ENCODE measurements at places on chromosomes 1 and 21.

GRCh38 chr1:111967067-111967690 is 22.3 kb downstream of the KCND3 start:
- no peak for DNase-seq

DNA sequence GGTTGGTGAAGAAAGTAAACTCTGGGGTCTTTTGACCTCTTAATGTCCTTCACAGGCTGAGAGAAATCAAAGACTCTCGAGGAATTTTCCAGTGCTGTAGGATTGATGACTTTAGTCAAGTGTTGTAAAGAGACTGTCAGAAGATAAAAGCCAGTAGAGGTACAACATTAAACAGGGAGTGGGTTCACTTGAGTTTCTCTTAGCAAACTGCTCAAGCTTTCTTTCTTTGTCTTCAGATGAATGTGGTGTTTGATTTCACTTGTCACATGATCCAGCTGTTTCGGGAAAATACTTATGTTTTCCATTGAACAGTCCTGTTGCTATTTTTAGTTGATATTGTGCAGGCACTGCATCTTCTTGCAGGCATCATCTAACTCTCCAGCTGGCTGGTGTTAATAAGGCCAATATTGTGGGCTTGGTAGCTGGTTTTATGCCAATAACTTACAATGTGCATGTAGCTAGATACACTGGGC is 45.6 kb downstream of the XCL2 start:
- DNase-seq = no peak

DNA sequence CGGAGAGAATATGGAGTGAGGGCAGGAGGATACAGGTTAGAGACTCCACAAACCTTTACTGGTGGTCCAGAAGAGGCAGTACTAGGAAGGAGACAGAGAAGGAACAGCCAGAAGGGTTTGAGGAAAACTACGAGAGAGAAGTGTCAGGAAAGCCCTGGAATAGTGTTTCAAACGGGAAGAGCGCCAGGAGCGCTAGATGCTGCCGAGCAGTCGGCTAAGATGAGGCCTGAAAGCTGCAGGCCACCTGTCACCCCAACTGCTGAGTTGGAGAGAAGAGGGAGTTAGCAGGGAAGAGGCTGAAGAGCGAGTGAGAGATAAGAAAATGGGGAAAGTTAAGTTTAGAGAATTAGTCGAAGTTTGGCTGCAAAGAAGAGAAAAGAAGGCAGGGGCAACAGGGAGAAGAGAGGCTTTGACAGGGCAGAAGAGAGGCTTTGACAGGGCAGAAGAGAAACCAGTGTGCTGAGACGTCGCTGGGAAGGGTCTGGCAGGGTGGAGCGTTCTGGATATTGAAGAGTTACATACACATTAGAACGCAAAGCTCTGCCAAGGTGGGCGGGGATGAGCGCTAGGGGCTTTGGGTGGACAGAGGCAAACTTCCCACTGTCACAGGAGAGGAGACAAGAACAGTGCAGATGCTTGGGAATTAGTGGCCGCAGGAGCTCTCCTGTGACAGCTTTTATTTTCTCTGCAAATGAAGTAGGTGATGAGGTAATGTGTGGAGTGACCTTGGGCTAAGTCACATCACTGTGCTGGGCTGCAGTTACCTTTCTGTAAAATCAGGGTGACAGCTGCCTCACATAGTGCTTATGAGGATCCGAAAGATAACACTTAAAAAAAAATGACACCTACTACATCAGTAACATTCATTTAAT is 31.2 kb downstream of the PCSK9 start:
- DNase-seq = no peak

DNA sequence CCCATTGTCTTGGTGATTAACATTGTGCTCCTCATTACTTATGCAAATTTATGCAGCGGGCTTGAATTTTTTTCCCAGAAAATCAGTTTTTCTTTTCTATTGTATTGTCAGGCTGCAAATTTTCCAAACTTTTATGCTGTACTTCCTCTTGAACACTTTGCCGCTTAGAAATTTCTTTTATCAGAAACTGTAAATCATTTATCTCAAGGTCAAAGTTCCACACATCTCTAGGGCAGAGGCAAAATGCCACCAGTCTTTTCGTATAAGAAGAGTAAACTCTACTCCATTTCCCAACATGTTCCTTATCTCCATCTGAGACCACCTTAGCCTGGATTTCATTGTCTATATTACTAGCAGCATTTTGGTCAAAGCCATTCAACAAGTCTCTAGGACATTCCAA is 113.9 kb upstream of the OLFM3 start:
- no peak for DNase-seq

- DNase-seq = no peak
Measured at GRCh38 chr1:236568285-236568894, 35.9 kb downstream of the HEATR1 start.

DNA sequence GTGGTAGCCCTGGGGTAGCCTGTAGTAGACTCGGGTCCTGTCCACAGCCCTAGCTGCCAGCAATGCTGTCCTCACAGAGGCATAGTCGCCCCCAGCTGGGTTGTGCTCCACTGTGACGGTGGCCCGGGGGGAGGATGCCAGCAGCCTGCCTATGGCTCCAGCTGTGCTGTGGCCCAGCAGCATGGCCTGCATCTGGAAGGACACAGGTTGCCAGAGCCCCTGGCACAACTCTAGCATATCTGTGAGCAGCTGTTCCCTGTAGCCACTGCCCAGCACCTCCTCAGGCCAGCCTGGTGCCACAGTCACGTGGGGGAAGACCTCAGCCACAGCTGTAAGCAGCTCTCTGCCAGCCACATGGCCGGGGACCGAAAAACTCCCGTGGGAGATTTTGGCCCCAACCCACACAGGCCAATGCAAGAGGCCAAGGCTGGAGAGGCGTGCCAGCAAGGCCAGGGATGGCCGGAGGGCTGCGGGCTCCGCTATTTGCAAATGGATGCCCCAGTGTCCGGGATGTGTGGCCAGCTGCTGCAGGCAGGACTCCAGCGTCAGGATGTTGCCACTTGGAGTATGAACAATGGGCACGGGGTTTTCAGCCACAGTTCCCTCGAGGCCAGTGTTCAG is 13.9 kb downstream of the FAM151A start:
- no peak for DNase-seq

DNA sequence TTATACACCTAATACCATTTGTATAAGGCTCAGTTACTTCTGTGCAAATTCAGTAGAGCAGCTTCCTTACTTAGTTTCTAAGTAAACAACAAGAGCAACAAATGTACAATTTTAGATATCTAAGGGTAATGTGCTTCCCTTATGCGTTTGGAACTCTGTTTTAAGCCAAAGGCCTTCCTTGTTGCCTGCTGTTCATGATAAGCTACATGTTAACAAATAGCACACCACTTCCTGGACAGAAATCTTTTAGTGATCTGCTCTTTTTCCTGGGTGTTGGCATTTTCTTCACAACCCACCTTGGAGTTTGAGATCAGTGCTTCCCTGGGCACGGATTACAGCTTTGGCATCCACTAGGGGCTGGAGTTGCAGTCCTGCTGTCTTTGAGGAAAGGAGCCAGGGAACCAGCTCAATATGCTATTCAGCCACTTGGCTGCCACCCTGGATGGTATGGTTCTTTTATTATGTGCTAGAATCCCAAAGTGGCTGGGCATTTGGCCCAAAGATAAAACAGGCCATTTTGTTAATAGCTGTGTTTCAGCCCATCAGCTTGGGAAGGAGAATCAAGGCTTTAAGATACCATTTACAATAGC is 55.6 kb upstream of the ADAR start:
- DNase-seq = no peak

DNA sequence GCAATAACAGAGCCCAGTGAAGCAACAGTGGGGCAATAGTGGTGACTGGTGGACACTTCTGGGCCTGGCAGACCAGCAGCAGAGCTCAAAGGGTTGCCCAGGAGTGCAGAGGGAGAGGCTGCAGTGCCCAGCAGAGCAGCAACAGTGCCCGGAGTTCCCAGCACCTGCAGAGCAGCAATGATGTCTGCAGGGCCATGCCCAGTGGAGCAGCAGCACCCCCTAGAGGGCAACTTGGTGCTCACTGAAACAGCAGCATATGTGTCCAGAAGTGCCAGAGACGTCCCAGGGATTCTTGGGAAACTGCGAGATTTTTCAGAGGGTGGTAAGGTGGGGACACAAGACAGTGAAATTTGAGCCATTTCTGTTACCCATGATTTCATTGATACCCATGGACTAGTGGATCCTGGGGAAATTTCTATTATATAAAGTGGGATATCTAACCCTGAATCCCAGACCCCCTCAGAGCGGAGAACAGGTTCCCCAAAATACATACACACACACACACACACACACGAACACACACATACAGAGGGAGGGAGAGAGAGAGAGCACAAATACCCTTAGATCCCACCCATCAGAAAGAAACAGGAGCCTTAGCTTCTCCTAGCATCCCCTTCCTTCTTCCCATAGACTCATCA is 156.9 kb upstream of the GJB5 start:
- peak; percentile 51 for DNase-seq

DNA sequence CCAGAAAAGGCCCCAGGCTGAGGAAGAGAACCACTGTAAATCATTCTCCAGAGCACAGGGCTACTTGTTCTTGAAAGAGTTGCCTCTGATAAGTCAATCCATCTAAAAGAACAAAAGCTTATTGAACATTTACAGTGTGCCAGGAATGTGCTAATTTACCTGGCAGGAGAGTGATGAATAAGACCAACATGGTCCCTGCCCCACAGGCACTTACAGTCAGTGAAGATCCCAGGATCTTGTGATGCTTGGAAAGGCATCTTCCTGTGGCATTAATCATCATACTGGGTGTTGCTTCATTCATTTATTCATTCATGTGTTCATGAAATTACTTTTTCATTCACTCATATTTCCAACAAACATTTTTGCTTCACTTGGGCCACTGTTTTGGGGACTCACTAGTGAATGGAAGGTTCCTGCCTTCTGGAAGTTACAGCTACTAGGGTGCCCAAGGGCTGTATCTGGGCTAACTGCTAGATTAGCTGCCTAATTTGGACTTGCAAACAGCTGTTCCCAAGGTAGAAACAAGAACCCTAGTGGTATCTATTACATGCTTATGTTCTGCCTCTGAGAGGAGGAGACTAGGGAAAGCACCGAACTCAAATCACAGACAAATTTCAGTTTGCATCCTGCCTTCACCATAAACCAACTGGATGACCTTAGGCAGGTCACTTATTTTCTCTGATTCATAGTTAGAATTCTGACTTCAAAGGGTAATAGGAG is 133.5 kb downstream of the CLIC6 start:
- DNase-seq = no peak

DNA sequence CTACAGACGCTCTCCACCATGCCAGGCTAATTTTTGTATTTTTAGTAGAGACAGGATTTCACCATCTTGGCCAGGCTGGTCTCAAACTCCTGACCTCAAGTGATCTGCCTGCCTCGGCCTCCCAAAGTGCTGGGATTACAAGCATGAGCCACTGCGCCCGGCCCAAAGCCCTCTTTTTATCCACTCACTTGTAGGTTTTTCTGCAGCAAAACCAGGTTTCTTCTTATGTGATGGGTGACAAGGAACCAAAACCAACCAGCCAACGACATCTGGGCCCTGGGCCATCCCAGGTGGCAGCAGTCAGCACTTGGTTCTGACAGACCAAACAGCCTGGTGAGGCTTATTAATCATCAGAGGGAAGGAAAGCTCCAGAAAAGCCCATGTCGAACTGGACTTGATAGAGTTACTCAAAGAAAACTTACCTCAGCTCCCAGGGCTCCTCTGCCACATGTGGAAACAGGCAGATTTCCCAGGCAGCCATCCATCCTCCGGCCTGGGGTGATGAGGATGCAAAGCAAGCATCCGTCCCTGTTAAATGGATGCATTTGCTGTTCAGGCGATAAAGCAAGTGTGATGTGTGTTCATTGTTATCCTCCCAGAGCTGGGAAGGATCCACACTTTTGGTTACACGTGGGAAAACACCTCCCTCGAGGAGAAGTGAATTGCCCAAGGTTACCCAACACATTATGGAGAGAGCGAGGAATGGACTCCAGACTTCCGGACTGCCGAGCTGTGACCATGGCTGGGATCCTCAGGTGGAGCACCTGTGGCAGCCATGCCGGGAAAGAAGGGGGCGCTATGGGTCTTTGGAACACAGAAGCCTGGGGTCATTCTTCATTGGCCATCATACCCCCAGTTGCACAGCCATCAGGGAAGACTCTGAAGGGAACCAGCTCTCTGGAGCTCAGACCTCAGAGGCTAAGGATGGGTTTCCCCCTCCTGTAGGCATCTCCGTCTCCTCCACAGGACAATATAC is 118.8 kb downstream of the HUNK start:
- no peak for DNase-seq

GRCh38 chr1:172500207-172500606 is 32.7 kb upstream of the SUCO start:
- no peak for DNase-seq

GRCh38 chr21:46066591-46067331 is 31.2 kb upstream of the COL6A2 start:
- no peak for DNase-seq

GRCh38 chr1:208923456-208923855 is 660.1 kb upstream of the CAMK1G start:
- DNase-seq = no peak

GRCh38 chr1:197692965-197693364 is 82.3 kb downstream of the DENND1B start:
- DNase-seq = no peak

DNA sequence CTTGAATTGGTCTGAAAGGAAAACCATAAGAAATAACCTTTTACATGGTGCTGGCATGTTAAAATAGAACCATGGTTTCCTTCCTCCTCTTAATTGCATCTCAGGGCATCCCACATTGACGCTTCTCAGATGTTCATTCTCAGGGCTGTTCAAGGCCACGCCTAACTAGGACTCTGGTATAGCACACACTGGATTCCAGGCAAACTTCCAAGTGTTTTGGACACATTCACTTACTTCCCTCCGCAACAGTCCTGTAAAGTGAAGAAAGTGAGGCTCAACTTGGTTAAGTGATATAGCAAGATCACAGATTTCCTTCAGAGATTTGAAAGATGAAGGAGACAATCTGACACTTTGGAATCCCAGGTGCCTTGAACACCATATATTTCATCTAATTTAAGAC is 244.8 kb downstream of the DUSP10 start:
- no peak for DNase-seq

- DNase-seq = no peak
Measured at GRCh38 chr21:16078382-16078781, 348.6 kb downstream of the USP25 start.

DNA sequence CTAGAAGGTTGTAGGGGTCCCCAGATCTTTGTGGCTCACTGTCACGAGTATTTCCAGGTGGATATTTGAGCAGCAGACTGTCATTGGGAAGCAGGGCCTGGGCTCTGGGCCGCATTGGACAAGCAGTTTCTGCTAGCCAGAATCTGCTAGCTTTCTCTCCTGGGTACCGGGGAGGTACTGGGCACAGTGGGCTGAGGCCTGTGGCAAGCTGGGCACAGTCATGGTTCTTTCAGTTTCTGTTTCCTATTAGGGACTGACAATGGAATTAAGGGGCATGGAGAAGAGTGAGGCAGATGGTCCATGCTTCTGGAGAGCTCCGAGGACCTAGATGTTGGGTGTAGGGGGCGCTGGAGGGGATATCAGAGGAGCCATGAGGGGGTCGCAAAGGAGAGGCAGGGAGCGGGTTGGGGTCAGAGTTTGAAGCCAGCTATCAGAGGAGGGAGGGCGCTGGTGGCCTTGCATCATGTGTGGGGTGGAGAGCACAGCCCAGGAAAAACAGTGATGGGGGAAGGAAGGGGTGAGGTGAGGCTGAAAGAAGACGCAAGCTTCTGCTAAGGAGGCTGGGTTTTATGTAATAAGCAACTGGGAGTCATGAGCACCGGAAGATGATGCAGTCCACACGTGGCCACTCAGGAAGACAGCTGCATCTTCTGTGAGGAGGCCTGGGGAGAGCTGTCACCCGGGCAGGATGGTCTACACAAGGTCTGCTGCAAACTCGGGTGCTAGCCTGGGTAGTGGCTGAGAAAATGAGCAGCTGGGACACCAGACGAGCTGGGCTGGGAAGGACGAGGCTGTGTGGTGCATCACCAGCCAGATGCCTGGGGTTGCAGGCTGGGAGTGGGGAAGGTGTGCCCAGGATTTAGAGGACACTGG is 72.7 kb downstream of the IER5 start:
- no peak for DNase-seq
